ENCODE measurements at places on chromosomes 3 and 15. TPM values are rescaled to one million over a fixed set of nuclear protein-coding genes. Genes with fewer than 3 reads are reported as not detected.

GRCh38 chr3:44338828-44339127, 212 bp downstream of the TCAIM start:
- DNase-seq, result no peak

- DNase-seq, result no peak
These were observed 23.5 kb downstream of the IL12A start for GRCh38 chr3:160012108-160012507.

DNA sequence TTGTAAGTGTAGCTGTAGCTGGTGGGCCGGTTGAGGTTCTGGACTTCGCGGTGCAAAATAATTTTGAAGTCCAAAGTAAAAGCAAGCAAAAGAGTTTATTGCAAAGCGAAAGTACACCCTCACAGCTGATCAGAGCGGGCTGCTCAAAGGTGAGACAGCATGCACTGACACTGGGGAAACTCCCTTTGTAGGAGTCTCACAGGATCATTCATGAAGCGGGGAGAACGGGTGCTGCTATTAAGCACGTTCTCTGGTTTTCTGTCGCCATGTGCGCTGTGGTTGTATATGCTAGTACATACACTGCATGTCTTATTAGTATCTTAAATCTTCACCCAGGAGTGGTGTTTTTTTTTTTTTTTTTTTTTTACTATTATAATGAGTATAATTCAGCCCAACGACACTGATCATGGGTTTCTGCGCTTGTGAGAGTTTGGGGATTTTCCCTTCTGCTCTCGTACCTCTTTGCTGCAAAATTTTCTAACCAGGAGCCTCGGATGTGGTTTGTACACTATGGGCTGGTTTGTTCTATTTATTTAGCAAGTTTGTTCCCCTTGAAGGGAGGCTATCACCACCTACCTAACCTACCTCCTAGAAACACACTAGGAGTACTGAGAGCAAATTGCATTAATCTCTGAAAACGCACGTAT, 1.4 kb upstream of the AP4E1 start:
- DNase-seq, result peak; percentile 31

MUC20 gene
- polyA plus RNA-seq, result not detected

FRMD5 gene
- polyA plus RNA-seq, result 0.35 TPM

CEMIP gene
- polyA plus RNA-seq, result 134 TPM

MST1R gene
- not detected for polyA plus RNA-seq

DNA sequence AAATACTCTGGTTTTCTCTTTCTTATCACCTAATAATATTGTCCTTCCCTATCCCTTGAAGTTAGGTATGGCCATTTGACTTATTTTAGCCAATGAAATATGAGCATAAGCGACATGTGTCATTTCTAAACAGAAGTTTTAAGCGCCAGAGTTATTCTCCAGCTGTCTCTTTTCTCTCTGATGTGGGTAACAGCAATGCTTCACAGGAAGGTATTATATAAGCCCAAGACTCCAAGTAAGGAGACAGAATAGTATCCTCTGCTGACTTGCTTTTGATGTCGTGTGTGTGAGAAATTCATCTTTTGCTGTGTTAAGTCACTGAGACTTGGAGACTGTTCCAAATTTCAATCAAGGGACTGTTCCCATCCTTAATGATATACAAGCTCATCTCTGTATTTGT, 224.6 kb upstream of the NECTIN3 start:
- no peak for DNase-seq
